ENCODE measurements at places on chromosomes 5 and 9. TPM values are rescaled to one million over a fixed set of nuclear protein-coding genes. Genes with fewer than 3 reads are reported as not detected.

- DNase-seq = no peak
Observed at GRCh38 chr5:45779874-45780671, 83.9 kb upstream of the HCN1 start.

DNA sequence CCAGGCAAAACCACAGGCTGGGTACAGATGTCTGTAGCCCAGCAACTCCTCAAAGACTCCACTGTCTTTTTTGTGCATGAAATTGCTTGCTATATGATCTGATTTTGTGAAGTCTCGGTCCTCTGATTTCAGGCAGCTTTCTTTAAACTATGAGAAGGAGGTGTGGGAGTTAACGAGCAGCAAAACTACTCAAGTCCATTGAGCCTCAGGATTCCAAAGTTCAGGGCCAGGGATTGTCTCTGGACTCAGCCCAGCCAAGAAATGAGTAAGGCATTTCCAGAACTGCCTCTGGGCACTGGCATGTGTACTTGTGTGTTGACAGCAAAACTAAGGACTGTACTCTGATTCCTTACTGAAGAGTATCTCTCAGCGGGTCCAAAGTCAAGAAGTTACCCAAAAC, 53.4 kb upstream of the GLIS3 start:
- DNase-seq = no peak

DNA sequence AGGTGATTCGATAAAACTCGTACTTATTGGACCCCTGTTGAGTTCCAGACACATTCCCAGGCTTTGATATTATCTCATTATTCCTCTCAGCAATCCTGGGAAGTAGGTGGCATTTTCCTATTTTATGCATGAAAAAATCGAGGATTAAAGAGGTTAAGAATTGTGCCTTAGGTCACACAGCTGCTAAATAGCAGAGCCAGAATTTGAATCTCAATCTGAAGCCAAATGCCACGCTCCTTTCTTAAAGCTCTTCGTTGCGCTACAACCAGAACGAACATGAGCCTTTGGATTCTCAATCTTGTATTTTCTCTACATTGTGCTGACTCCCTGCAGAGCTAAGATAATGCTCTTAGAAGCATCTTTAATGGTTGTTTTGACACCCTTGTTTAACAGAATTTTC, 527.8 kb upstream of the TLE4 start:
- no peak for DNase-seq

DNA sequence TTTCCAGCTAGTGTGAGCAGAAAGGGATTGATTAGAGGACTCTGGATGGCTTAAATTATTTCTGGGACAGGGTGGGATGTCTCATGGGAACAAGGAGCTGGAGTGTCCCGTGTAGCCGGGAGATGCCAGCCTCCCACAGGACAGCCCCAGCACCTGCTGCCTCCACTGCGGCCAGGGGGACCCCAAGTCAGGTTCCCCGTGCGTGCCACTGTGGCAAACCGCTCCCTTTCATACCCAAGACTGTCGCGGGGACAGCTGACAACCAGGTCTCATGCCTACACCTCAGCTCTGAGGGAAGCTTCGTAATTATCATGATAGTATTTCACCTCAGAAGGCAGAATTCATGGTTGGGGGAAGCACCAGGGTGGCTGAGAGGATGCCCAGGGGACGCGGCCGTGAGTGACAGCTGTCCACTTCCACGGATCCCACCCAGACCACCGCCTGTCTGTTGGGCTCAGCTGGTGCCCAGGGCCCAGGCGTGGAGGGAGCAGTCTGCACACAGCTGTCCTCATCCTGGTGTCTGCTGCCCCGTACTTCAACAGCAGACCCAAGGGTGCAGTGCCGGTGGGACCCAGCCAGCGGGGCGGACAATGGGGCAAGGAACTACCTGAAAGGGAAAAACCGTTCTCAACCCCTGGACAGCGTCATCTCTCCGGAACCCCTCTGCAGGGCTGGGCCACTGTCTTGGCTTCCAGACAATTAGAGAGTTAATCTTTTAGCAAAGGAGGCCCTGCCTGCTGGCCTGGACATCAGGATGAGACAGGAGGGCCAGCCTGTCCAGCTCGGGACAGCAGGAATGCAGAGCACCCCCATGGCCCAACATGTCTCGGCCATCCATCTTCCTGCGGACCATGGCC, 166.9 kb downstream of the OLFM1 start:
- DNase-seq = no peak

GRCh38 chr9:80806671-80807070, 882.7 kb downstream of the TLE1 start:
- DNase-seq = no peak

GRCh38 chr9:108058135-108058814, 568.7 kb upstream of the KLF4 start:
- no peak for DNase-seq

DNA sequence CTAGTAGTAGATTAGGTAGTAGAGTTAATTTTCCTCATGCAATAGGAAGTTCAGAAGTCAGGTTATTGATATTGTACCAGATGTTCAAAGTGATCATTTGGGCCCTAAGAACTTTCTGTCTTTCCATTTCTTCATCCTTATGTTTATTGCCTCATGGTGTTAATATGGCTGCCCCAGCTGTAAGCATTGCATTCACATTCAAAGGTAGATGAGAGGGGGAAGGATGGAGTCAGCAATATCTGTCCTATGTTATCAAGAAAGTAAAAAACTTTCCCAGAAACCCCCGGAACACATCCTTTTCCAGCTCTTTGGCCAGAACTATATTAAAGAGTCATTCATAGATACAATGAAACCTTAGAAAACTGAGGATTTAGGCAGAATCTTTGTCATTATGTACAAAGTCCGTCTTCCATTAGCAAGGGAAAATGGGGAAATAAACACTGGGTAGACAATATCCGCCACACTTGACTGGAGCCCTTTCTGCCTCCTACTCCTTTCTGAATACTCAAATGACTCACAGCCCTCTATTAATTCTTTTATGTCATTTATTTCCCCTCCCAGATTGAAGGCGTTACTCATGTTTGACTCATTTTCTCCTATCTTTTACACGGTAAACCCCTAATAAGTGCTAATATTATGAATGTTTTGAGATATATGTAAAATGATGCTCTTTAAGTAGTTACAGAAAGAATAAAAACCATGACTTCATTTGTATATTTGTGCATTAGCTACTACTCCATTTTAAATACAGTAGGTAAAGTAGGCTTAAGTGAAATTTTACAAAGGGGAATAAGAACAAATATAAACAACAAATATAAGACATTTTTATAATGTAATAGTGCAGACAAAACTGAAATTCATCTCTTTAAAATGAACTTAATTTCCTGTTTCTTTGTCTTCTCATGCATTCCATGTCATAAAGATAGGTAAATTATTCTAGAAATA, 127.6 kb downstream of the SLF1 start:
- no peak for DNase-seq

- no peak for DNase-seq
Observed at GRCh38 chr9:35313460-35313859, 151.7 kb downstream of the UNC13B start.

DNA sequence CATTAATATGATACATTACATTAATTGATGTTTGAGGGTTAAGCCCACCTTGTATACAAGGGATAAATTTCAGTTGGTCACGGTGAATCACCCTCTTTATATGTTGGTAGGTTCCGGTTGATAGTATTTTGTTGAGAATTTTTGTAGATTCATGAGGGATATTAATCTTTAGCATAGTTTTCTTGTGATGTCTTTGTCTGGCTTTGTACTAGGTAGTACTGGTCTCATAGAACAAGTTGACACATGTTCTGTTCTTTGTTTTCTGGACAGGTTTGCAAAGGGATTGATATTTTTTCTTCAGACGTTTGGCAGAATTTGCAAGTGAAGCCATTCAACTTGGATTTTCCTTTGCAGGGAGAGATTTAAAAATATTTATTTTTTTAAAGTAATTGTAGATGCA, 49.1 kb upstream of the CLK4 start:
- no peak for DNase-seq

The SLC4A9 gene
- total RNA-seq = not detected

GRCh38 chr9:121819428-121820231, 168.2 kb downstream of the DAB2IP start:
- no peak for DNase-seq

The UNC5A gene
- not detected for total RNA-seq

The HMCN2 gene
- not detected for total RNA-seq

- no peak for DNase-seq
Observed at GRCh38 chr5:125440905-125441304, 694.5 kb upstream of the ZNF608 start.

DNA sequence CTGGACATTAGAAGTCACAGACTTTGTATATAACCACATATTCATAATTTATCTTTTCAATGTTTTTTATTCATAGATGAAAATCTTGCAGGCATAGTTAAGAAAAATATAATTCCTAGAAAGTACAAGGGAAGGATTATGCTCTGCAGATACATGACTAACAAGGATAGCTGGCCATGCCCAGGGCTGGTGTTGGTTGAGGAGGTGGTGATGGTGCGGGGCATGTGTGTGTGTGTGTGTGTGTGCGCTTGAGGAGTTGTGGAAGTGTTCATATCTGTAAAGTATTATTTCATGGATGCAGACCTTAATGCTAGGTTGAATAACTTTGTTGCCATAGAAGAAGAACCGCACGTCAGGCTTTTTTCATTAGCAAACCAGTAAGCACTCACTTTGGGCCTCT, 1.3 kb downstream of the S1PR3 start:
- no peak for DNase-seq

The PTGER4 gene
- 334 TPM for total RNA-seq

DNA sequence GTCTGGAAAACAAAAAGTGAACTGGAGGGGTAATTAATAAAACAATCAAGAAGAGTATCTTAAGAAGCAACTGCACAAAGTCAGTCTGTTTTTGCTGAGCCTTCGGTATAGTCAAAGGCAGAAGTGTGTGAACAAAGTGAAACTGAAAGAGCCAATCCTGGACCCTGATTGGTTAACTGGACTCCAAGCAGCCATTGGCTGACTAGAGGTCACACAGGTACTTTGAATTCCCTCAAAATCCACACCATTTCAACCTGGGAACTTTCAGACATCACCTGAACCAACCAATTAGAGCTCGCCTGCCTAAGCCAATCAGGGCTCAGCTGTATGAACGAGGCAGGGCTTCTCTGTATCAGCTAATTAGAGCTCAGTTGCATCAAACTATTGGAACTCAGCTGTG, 286.7 kb downstream of the TLE4 start:
- peak; percentile 58 for DNase-seq

DNA sequence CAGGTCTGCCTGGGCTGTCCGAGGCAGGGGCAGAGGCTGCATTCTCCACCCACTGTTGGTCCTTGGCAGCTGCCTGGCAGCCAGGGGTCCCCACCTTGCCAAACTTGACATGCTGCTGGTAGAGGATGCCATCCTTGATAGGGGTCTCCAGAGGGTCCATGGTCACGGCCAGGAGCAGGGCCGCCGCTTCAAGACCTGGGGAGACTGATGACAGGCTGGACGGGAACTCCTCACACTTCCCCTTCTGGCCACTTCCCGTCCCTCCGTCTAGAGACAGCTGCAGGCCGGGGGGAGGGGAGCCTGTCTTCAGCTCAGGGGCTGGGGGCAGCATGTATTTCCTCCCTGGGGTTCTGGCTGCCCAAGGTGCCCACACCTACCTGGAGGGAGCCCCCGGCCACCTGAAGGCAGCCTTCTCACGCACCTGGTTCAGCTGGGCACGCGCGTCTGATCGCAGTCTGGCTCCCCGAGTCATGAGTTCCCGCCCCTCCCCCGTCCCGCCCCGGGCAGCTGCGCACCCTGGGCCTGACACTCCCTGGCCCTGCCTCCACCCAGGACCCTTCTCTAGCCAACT, at the start of gene DOK3:
Gene DOK3 (minus strand): TSS at position 446 of the 571 bp plus-strand sequence. CDS start 286 bp downstream, at position 160.
- DNase-seq = no peak

DNA sequence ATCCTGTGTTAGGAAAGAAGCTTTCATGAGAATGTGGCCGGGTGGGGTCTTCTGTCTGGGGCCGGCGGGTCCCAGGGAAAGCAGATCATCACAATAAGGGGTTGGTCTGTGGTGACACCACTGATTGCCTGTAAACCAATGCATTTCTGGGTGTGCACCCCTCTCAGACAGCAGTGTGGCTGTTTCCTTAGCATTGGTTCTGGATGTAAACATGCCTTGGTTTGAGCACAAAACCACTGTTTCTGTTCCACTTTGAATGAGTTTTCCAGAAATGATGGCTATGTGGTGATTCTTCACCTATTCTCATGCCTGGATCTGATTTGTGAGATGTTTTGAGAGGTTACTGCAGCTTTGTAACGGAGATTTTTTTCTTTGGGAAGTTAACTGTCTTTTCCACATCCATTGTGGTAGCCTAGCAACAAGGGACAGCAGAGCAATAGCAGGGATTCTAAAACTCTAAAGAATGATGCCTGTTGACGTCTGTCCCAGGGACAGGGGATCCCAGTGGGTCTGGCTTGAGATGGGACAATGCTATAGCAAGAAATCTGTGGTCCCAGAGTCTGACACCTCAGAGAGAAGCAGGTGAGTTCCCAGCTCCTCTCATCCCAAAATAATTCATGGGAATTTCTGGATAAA, at the start of gene CCDC192:
Gene CCDC192 (plus strand): TSS at position 466 of the 636 bp plus-strand sequence. CDS start 55 bp downstream, at position 521.
- no peak for DNase-seq

DNA sequence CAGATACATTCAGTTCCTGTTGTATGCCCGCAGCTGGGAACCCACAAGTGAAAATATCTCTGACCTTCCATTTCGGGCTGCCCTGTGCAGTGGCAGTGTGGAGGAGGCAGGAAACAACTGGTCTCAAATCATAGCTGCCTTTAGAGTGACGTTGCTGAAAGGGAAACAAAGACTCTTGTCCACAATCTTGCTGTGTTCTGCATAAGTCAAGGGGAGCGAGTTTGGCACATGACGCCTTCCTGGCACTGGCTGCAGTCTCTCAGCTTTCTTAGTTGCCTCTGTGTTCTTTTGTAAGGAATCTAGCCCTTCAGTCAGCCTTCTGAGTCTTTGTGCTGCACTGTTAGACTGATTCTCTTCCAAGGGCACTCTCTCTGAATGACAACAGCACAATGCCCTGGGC, 24.0 kb downstream of the ADAMTS16 start:
- no peak for DNase-seq

- DNase-seq = no peak
Observed at GRCh38 chr9:129910628-129911567, 75.6 kb downstream of the USP20 start.

The SLC6A3 gene
- total RNA-seq = not detected

GRCh38 chr5:61184708-61185107, 22.4 kb upstream of the SMIM15 start:
- DNase-seq = no peak

The IFNB1 gene
- total RNA-seq = not detected
